CD4-positive, alpha-beta T cell treated with Interleukin-15 for 4 hours (primary cell): ENCODE measurements at places on chromosomes 2 and 18.

DNA sequence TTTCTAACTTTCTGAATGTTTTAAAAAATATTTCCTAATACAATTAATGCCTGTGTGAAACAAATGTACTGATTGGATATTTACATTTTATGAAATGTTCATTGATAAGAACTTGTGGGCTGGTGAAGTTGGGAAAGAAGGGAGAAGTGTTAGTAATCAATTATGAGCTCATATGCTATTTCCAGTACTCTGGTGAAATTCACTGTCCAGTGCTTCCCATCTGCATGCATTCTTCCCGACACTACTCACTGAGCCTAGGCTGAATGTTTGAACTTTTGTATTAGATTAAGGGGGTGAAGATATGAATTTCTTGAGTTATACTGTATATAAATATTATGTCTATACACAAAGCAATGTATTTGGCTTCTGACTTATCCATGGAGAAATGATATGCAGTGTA is 36.0 kb downstream of the SKA1 start:
- no peak for DNase-seq

DNA sequence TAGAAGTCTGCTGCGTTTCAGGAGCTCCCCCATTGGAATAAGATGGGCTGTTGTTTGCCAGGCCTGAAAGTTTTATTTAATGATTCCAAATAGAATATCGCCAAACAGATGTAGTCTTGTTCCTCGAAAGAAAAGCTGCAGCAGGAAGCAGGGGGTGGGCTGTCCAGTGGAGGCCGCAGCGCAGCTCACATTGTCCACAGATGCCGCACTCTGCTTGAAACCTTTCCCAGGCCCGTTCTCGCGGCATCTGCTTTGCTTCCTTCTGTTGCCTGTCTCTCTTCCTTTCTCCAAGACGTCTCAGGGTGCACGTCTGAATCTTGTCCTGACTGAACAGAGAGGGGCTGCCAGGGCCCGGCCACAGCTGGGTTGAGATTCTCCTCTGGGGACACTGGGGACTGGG is 12.4 kb upstream of the IGFBP2 start:
- DNase-seq = no peak

DNA sequence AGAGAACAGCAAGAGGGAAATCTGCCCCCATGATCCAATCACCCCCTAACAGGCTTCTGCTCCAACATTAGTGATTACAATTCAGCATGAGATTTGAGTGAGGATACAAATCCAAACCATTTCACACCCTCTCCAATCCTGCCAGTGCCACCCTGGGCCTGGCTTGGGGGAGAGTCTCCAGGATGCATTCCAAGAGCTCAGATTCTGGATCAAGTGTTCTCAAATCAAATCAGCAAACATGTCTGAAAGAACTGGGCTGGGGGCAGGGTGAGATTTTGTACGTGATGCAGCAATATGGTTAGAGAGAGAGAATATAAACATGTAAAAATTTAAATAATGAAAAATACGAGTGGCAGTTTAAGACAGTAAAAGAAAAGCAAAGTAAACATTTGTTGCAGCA is 2100.9 kb upstream of the CELF4 start:
- DNase-seq = no peak

DNA sequence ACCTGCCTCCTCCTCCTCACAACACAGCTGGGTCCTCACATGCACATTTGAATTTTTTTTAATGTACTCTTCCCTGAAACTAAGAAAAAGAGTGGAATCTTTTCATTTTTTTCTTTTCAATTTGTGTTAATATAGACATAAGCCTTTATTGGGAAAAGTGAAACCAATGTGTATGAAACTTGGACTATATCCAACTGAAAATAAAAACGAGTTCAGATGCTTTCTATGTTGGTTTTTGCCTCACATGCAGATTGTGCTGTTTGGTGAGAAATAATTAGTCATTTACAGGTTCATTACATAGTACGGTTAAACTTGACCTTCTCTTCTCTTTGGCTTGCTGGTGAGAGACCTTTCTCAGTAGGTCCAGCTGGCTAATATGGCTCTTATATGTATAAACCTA is 515.2 kb upstream of the FANCL start:
- DNase-seq = no peak

DNA sequence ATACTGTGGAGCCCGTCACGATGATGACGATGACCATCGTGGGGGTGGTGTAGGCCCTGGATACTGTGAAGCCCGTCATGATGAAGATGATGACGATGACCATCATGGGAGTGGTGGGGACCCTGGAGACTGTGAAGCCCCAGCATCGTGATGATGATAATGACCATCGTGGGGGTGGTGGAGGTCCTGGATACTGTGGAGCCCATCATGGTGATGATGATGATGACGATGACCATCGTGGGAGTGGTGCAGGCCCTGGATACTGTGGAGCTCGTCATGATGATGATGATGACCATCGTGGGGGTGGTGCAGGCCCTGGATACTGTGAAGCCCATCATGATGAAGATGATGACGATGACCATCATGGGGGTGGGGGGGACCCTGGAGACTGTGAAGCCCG is 81.0 kb upstream of the SALL3 start:
- DNase-seq = no peak

DNA sequence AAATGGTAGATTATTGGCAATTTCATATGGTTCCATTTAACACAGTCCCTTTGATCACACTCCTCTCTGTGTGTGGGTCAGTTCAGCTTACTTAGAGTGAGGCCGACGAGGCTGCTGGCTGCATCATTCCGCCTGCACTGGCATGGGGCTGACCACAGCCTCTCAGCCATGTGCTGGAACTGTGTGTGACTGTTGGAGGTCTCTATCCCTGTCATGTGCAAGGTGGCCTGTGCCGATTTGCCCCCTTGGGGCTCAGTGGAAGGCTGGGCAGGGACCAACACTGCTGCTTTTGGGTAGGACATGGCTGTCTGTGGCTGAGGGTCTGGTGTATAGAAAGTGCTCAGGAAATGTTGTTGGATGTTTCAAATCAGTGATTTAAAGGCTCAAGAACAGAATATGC is 454.0 kb upstream of the HS6ST1 start:
- no peak for DNase-seq

- no peak for DNase-seq
These were observed 128.0 kb upstream of the CD302 start for GRCh38 chr2:159925975-159926374.

- no peak for DNase-seq
These were observed 164.1 kb downstream of the DCDC2C start for GRCh38 chr2:3867469-3867868.

DNA sequence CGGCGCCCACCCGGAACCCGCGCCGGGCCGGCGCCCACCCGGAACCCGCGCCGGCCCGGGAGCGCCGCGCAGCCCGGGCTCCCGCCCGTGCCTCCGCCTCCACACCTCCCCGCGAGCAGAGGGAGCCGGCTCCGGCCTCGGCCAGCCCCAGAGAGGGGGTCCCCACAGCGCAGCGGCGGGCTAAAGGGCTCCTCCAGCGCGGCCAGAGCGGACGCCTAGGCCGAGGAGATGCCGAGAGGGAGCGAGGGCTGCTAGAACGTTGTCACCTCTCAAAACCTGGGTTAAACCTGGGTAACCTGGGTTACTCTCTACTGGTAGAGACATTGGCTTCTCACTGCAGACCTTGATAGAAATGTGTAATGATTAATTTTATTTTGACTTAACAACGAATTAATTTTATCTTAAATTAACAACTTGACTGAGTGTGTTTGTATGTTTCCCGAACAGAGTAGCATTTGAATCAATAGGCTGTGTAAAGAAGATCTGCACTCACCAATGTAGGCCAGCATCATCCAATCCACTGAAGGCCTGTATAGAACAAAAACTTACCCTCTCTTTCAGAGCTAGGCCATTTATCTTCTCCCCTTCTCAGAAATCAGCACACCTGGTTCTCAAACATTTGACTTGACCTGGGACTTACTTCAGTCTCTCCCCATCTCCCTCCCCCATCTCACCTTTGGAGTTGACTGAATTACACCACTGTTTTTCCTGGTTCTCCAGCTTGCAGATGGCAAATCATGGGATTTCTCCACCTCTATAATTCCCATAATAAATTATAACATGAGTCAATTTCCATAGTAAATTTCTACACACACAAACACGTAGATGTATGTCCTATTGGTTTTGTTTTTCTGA is 242.7 kb downstream of the ASXL3 start:
- no peak for DNase-seq

DNA sequence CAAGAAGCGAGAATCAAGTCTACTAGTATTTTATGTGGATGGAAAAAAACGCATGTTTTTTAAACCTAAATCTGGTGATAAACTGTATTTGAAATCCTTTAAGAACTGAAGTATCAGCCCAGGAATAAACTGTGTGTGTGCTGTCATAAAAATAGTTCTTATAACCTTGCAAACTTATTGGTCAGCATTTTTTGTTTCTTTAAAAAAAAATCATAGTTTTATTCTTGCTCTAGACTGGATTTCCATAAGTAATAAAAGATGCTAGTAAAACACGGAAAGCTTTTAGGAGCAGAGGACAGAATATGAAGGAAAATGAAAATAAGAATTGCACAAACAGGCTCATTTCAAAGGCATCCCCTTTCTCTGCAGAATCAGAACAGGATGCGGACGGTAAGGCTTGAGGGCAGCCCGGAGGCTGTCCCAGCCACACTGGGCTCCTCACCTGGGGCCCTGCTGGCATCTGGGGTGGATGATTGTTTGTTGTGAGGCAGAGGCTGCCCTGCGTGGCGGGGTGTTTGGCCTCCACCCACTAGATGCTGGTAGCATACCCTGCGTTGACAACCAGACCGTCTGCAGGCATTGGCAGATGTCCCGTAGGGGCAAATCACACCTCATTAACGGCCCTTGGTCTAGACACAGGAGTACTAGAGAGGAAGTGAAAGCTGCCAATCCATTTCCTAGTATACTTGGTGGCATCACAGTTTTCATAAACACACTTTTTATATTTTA is 52.5 kb downstream of the MBP start:
- DNase-seq = peak; percentile 59

DNA sequence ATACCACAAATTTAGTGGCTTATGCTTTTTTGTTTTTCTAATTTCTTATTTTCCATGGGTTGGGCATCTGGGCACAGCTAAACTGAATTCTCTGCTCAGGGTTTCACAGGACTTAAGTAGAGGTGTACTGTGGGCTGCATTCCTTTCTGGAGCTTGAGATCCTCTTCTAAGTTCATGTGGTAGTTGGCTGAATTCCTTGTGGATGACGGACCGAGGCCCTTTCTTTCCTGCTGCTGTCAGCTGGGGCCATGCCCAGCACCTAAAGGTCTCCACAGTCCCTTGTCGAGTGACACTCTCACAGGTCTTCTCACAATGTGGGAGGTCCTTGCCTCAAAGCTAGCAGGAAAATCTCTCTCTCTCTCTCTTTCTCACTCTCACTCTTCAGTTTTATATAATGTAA is 433.5 kb upstream of the LRATD1 start:
- no peak for DNase-seq

DNA sequence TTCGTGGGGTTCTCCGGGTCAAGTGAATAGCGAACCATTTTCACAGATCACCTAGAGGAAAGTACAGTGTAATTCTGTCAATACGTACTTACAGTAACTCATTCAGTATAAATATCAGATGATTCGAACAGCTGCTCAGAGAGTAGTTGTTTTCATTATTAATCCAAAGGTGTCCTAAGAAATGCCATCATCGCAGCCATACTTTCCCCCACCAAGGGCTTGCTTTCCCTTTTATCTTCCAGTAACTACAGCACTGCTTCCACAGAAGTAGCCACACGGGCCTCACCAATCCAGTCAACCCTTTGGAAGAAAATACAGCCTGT is 4.5 kb upstream of the C18orf32 start:
- DNase-seq = no peak

DNA sequence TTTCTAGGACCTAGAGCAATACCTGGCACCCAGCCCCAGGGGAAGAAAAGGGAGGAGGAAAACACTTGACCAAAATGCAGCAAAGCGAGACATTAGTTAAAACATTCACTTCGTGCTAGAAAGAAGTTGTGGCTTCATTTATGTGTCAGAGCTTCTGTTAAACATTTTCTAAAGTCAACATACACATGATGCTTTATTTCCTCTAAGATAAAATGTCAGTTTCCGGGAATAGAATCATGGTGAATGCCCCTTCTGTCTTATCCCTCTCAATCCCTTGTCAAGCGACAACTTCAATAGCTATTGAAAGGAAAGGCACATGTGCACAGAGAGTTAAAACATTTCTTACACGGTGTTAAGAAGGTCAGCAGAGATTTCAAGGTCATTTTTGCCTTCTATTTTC is 404.6 kb upstream of the CWC22 start:
- no peak for DNase-seq

DNA sequence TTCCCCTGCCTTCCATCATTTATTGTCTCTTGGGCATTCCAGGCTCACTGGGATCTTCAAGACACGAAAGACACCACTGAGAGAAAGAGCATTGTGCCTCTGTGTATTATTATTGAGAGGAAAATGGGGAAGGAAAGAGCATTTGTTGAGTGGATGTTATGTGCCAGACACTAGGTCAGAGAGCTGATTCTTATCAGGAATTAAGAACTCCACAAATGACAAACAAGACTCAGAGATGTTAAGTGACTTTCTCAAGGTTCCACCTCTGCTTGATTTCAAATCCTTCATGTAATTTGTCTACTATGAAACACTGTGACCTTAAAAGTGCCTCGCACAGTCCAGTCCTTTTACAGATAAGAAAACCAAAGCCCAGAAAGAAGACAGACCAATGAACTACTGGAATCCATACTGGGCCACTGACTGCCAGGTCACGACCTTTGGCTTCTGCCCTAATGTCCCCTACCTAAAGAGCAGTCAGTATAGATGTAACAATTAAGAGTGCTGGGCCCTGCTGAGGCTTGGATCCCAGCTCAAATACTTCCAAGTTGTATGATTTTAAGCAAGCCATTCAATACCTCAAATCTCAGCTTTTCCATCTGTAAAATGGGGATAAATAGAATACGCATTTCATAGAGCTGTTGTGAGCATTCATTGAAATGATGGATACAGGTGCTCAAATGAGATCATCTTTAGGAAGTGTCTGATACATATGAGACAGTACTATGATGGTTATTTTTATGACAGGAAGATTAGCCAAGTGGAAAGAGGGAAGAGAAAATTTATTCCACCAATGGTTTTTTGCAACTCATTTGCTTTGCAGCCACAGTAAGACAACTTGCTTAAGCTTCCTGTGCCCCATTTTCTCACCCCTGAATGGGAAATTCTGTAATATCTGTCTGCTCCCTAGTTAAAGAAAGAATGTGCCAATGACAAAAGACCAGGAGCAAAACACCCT is 10.9 kb downstream of the KLF7 start:
- DNase-seq = no peak

- DNase-seq = peak; percentile 79
These were observed 6.5 kb downstream of the NCAPH start for GRCh38 chr2:96342085-96342484.

DNA sequence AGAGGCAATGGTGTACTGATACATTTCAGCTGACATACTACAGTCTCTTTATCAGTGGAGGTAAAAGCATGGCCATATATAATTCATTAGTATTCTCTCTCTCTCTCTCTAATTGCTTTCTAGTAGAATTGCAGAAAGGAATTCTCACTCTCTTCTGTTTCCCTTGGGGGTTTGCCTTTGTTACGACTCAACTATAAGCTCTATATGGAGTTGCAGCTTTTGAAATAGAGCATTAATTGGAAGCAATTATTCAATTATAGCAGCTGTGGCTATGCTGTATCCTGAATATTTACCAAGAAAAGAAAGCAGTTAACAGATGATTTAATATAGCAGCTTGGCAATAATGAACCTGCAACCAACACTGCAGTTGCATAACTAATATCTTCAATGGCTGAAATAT is 132.7 kb upstream of the STON1 start:
- DNase-seq = no peak

GRCh38 chr2:64697297-64698176 is 43.8 kb upstream of the SERTAD2 start:
- no peak for DNase-seq
